Eye (tissue), 1 donor: ENCODE measurements at places on chromosomes 2 and 18.

DNA sequence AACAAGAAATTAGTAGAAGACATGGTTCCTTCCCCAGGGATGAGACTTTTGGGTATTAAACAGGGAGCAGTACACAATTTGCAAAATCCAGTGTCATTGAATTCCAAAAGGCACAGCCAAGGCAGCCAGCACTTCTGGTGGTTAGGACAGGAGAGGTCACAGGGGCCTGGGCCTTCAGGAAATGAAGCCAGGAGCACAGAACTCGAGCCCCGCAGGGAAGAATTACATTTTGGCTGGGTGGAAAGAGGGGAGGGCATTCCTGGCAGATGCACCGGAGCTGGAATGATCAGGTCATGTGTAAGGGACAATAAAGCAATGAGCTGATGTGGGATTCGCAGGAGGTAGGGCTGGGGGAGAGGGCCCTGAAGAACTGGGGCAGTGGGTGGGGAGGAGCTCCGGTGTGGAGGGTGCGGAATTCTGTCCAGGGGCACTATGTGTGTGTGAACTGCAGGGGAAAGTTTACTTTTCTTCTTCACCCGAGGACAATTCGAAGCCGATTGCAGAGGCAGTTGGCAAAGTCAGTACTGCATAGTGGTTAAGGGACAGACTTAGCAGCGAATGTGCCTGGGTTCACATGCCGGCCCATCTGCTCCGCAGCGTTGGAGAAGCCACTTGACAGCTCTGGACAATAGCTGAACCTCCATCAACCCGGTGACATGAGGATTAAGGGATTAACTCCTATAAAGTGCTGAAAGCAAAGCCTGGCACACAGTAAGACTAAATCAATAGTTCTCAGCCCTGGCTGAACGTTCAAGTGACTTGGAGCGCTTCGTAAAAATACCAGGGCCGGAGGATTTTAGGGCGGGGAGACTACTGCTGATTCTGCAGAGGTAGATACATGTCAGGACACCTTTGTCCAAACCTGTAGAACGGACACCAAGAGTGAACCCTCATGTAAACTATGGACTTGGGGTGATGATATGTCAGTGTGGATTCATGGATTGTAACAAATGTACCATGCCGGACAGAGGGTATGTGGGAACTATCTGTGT is 36.4 kb downstream of the ALPK2 start:
- no peak for DNase-seq

DNA sequence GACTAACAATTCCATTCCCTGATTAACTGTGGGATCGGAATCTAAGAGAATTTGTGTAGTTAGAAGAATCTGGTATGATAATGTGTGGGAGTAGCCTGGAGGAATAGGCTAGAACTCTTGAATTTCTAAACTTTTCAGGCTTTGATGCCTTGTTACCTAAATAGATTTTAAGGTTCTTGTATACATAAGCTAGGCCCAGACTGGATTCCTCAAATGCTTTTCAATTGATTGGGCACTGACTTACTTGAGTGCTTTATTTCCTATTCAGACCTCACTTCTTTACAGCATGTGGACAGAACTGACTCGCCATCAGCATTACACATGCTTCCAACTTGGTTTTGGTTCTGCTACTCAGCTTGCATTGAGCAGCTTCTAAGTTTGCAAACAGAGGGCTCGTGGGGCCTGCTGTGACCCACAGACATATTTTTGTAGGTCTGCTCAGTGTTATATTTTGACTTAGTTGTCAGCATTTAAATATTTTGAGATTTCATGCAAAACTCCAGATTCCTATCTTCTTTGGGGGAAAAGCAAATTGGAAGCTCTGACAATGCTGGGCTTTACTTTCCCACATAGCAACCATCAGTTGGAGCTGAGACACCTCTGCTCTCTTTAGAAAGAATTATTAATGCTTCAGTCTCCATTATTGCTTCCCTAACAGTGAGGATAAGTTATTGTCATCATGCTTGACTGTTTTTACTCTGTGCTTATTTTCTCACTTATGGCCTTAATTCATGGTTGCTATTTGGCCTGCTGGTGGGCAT is 5.7 kb downstream of the PARD3B start:
- DNase-seq = no peak

DNA sequence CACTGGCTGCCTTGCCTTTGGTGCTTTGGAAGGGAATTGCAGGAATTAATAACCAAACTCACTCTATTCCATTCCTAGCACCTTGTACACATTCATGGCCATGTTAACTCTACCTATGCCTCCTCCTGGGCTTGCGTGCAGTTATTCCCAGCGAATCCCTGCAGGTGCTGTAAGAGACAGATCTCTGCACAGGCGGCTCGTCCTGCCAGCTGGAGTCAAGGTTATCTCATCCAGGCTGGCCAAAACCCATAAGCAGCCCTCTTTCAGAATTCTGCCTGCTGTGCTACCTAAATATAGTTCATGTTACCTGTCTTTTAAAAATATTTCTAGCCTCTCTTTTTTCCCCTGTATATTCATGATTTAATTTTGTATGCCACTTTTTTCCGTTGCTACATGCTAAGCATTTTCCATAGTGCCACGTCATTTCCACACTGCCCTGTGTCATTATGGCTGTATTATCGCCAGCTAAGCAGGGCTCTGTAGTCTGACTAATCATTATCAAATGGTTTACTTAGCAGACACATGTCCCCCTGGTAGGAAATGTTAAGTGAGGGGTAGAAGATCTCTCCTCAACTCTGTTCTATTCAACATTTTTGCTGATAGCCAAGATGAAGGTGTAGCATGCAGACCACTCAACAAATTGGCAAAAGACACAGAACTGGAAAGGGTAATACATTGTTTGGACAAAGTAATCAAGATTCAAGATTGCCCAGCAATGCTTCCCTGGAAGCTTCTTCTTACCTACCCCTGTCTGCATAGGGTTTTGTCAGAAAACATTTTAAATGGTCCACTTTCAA is 79.7 kb upstream of the TAF1B start:
- no peak for DNase-seq

GRCh38 chr18:35178260-35178659 is 62.6 kb upstream of the ZNF397 start:
- no peak for DNase-seq

- DNase-seq = no peak
Observed at GRCh38 chr2:122683018-122683417, 927.6 kb downstream of the TSN start.

DNA sequence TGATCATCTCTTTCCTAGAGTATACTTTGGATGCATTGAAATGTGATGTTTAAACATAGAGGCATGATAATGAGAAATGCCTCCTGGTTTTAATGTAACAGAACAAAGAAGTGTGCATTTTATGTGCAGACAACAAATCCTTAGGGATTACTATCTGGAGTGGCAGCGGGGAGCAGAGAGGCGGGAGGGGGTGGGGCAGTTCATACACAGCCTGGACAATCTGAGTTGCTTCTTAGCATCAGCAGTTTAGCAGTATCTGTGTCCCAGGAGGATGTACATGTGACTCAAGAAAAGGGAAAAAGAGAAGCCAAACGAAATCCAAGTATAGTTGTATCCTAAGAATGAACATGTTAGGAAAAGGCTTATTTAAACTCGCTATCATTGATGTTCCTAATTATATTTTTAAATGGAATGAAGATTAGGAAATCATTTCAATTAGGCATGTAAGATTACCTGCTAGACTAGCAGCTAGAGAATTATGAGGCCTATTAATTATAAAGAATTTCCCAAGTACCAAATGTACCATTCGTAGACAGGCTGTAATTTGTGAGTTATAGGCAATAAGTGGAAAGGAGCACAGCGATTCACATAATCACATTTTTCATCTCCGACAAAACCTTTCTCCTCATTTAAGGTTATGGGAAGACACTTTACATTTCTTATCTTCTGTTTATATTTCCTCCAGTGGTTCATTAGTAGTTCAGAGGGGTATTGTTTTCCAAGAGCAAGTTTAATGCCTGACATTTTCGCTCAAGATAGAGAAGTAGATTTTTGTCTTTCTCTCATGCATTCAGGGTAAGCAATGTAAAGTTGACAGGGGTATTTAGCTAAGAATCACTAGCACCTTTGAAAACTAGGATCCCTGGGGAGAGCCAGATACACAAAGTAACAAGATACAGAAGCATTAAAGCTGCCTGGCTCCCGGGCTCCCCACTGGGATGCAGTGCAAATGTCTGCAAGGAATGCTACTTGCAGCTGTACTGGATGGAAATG is 141.3 kb upstream of the NOSTRIN start:
- peak; percentile 77 for DNase-seq

- DNase-seq = no peak
Observed at GRCh38 chr2:3759331-3759730, 56.0 kb downstream of the DCDC2C start.

DNA sequence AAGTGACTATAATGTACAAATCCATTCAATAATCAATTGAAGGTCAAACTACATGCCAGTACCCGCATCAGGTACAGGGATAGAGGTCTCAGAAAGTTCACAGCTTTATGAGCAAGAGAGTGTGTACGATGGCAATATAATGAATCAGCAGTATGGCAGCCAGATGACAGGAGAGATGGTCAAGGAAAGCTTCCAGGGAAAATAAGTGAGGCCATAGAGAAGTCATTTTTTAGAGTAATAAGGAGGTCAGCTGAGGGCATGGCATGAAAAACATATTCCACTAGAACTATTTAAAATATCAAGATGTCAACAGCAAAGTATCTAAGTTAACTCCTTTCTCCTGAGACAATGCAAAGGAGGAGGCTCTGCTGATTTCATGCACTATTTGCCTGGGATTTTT is 108.0 kb downstream of the SLC8A1 start:
- DNase-seq = no peak

DNA sequence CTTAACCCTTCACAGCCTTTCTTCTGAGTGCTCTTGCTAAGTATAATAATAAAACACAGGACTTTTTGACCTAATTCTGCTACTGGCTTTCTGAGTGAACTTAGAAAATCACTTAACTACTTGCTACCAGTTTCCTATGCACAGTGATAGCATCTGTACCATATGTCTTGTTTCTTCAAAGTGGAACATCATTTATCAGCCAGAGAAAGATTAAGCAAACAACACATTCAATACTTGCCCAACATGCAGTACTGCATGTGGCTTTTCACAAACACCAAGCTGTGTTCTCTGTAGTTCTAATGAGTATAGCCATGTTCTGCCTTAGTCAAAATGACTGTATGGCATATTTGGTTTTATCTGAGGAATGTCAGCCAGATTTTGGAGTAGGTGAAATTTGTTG is 1286.6 kb upstream of the ZEB2 start:
- no peak for DNase-seq

GRCh38 chr18:9719421-9719981 is 11.4 kb downstream of the RAB31 start:
- DNase-seq = no peak

GRCh38 chr2:165470361-165470760 is 863 bp downstream of the CSRNP3 start:
- peak; percentile 45 for DNase-seq

GRCh38 chr2:157587576-157587975 is 41.1 kb downstream of the ACVR1C start:
- DNase-seq = peak; percentile 4

- DNase-seq = no peak
Observed at GRCh38 chr2:239957681-239958472, 67.3 kb downstream of the NDUFA10 start.

- DNase-seq = no peak
Observed at GRCh38 chr2:198763793-198764192, 693.9 kb downstream of the SATB2 start.

DNA sequence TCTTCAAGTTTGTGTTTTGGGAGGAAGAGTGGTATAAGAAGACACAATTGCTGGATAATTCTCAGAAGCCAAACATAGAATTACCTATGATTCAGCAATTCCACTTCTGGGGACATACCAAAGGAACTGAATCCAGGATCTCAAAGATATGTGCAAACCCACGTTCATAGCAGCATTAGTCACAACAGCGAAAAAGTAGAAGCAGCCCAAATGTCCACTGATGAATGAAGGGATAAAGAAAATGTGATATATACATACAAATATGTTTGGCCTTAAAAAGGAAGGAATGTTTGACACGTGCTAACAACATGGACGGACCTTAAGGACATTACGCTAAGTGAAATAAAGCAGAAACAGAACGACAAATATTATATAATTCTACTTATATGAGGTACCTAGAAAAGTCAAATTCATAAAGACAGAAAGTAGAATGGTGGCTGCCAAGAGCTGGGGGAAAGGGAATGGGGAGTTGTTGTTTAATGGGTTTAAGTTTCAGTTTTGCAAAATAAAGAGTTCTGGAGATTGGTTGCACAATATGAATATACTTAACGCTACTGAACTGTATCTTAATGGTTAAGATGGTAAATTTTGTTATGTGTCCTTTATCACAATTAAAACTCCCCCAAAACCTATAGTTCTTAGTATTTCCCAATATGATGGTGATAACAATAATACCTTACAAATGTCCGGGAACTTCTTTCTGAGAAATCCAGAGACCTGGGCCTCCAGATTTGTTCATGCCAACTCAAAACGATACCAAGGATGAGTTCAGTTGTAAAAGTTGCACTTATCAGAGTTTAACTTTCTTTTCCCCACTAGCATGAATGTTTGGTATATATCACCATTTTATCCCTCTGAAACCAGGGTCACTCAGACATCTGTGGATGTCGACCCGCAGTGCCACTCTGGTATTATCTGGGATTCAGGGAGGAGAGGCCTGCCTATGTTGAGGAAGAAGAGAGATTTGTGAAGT is 33.7 kb upstream of the WIPF1 start:
- no peak for DNase-seq

DNA sequence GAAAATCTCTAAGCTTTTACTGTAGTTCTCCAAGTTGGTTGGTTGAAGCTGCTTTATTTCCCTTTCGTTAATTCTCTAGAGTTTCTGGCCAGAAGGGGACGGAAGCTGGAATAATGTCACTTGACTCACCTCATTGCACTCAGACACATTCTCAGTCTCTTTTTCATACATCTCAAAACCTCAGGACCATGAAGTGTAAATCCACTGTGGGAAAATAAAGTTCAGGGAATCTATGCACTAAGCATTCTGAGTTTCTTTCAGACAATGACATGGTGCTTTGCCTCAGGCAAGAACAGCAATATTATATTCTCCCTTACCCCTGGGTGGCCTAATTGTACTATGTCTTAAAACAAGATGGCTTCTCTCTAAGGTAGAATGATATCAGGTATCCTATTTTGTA is 167.8 kb downstream of the PRPF40A start:
- DNase-seq = no peak

DNA sequence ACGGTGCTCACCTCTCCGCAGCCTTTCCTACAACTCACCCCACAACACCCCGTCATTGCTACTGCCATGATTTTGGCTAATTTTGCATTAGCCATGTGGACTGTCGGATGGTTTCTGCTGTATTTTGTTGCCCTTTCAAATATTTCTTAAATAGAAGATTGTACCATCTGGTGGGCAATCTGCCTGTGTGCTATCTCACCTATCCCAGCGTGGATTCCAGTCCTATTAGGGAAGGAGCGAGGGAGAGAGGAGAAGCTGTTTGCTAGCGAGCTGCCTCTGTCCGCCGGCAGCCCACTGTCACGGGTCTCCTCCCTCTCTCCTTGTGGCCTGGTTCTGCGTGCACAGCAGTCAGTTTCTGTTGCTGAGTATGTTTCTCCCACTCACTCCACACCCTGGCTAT is 336.2 kb downstream of the TXNL1 start:
- no peak for DNase-seq

DNA sequence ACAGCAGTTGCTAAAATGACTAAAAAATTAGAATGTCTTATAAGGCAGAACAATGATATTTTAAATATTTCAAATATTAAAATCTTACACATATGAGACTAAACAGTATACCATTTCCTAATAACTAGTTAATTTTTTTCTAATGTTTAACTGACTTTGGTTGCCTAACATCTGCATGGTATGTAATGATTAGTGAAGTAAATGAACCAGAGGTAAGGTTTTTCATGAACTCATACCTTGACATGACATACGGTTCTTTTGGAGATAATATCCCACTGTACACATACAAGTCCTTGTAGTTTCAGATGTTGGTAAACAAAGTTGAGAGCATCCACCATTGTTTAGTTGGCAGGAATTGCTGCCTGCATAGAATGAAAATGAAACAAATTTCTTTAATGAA is 1360.2 kb downstream of the LRP1B start:
- DNase-seq = no peak
